ENCODE measurements at places on chromosomes 3 and 15.

DNA sequence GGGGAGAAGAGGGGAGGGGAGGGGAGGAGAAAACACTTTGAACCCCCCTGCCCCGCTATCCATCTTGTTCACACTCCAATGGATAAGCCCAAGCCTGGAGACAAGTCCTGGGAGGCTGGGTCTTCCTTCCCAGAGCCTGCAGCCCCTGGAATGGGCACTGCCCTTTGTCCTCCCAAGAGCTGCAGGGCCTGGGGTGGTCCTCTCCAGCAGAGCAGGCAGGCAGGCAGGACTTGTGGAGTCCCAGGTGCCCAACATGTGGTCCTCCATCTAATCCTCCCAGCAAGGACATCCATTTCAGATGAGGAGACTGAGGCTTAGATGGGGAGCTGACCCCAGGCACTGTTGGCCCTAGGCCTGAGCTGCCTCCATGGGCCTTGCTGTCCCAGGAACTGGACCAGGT, 10.4 kb upstream of the MESP2 start:
- no peak for DNase-seq

GRCh38 chr3:180409883-180410282, 192.1 kb upstream of the TTC14 start:
- DNase-seq = no peak

DNA sequence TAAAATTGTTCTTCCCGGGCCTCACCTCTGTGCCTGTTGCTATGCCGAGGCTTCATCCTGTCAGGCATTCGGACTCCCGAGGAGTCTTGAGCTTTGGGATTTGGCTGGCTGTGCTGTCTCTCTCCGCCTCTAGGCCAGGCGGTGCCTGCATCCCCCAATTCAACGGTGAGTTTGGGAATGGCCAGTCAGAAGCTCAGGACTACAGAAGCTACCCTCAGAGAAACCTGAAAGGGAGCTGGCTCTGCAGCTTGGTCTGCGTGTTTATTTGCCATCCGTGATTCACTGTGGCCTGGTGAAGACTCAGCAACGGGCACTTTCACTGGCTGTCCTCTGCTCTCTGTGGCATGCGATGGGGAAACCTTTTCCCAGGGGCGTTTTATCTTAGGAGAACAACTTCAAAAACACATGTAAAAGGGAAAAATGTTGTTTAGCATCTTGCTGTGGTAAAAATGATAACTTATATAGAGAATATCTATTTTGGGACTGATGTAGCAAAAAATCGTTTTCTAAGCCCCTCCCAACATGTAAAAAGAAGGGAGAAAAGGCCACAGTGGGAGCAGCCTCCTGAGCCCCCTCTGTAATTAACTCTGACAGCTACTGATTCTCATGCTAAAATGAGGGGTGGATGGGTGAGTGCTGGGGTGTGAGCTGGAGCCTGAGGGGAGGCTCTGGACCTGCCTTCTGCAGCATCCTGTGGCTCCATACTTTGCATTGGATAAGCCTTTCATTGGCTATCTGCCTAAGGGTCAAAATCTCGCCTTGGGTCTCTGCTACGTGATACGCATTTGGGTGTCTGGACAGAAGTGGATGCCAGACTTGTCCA, 103.4 kb upstream of the KLHL25 start:
- no peak for DNase-seq

DNA sequence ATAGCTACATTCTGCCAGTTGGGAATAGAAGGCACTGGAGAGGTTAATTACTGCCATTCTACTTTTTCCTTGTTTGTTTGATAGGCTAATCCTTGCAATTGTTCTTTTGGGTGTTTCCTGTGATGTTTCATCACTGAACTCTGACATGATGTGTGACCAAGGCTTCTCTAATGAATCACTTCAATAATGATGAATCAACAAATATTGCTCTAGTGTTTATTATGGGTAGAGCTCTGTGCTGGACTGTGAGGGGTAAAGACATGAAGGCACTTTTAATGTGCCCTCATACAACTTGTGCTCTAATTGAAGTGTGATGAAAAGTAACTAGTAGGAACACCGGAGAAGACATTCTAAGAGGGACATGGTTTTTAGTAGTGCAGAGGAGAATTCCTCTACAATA, 233.6 kb downstream of the WDR72 start:
- DNase-seq = no peak

GRCh38 chr3:185552358-185552877, at the start of gene LIPH:
TSS of gene LIPH (minus strand) at chr3:185552588. CDS start at chr3:185552471, 117 bp downstream.
- DNase-seq = no peak
